Right cardiac atrium (tissue), 5 donors: ENCODE measurements at places on chromosomes 12 and 14. TPM values are rescaled to one million over a fixed set of nuclear protein-coding genes. Genes with fewer than 3 reads are reported as not detected.

- DNase-seq: no peak
Observed at GRCh38 chr12:81644503-81644902, 114.6 kb downstream of the PPFIA2 start.

Gene IRF2BPL
- 22.0 TPM for polyA plus RNA-seq

GRCh38 chr12:56084958-56085543, 5.1 kb downstream of the ERBB3 start:
- DNase-seq: no peak

- no peak for DNase-seq
Observed at GRCh38 chr12:6044082-6044481, 80.4 kb downstream of the VWF start.

- DNase-seq: no peak
Observed at GRCh38 chr14:87443787-87444186, 549.2 kb downstream of the GALC start.

DNA sequence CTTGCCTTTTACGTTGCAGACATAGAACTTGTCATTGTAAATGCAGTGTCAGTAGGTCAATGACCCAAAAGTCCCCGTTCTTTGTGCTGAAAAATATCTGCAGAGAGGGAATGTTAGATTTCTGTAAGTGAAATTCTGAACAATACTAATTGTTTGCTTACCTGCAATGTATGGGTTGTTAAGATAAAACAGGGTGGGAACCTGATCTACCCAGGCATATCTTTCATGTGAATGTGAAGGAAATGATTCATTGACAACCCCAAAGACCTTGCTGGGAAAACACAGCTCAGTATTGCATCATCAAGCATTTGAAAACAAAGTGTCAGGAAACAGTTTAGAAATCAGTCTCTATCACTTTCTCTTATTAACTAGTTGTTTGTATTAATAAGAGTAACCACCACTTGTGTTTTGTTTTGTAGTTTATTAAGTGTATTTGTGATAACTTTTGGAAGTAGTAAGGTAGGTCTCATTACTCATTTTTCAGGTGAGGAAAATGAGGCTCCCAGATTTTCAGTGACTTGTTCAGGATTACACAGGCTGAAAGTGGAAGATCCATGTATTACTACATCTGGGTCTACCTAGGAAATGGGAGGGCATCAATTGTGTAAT, 57.9 kb upstream of the SLC38A2 start:
- DNase-seq: no peak

DNA sequence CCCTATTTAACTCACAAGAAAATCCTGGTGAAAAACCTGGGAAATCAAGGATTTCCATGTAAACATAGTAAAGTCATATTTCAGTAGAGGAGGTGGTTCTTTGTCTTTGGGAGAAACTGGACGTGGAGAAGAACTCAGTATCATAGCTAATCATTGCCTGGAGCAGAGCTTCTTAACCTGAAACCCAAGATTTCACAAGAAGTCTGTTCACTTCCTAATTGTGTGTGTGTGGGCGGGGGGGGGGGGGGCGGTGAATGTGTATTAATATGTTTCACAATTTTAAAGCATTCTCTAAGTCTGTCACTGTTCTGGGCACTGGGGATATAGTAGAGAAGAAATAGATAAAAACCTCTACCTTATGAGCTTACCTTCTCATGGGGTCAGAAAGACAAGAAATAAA, 96.7 kb upstream of the PPP4R3A start:
- no peak for DNase-seq

Gene CLEC4D
- not detected for polyA plus RNA-seq

- no peak for DNase-seq
Observed at GRCh38 chr14:100384819-100385813, 62.0 kb downstream of the SLC25A47 start.

DNA sequence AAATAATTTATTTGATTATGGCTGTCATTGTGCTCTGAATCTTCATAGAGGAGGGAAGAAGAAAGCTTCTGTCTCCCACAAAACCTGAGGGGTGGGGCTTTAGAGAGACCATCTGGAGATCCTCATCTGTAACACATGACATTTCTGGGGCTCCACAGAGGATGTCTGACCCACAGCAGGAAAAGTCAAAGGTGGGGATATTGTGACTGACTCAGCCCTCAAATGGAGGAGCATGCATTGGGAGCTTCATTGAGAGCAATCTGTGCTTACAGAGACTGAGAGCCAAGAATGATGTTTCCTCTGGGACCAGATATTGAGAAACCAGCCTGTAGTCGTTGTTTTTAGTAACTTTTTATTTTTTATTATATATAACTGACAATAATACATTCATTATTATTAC, 158.7 kb downstream of the SYT1 start:
- DNase-seq: no peak

GRCh38 chr14:58805057-58805456, 167.3 kb downstream of the DACT1 start:
- DNase-seq: peak; percentile 39

Gene FOXA1
- not detected for polyA plus RNA-seq

DNA sequence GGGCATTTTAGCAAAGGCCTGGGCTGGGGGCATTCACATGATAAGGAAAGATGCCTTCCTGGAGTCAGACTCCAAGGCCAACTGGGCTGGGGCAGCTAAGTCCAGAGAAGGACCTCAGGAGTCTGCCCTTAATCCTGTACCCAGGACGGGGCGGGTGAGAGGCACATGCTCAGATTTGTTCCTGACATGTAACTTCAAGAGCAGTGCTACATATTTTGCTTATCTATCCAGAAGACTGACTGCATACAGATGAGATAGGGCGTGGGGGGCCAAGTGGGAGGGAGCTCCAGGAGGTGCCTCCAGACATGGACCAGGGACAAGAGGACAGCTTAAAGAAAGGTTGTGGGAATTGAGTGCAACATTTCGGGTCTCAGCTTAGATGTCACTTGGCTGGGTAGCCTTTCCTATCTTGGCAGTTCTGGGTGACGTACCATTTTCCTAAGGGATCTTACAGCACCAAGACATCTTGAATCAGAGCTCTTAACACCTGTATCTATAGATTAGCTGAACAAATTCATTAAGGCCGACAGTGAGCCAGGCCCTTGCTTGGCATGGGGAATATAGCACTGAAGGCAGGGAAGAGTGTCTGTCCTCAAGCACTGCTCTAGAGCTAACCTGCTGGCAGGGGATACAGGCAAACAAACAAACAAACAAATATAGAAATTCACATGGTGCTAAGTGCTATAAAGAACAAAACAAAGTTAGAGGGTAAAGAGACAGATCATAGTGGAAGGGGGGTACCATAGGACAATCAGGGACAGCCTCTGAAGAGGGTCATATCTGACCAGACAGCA, 61.2 kb downstream of the PTPN21 start:
- DNase-seq: peak; percentile 73

- DNase-seq: no peak
Observed at GRCh38 chr12:3747543-3747942, 5.4 kb downstream of the CRACR2A start.

GRCh38 chr12:30925607-30926242, 823 bp upstream of the TSPAN11 start:
- DNase-seq: no peak
